ENCODE measurements at places on chromosomes 1 and 21.

DNA sequence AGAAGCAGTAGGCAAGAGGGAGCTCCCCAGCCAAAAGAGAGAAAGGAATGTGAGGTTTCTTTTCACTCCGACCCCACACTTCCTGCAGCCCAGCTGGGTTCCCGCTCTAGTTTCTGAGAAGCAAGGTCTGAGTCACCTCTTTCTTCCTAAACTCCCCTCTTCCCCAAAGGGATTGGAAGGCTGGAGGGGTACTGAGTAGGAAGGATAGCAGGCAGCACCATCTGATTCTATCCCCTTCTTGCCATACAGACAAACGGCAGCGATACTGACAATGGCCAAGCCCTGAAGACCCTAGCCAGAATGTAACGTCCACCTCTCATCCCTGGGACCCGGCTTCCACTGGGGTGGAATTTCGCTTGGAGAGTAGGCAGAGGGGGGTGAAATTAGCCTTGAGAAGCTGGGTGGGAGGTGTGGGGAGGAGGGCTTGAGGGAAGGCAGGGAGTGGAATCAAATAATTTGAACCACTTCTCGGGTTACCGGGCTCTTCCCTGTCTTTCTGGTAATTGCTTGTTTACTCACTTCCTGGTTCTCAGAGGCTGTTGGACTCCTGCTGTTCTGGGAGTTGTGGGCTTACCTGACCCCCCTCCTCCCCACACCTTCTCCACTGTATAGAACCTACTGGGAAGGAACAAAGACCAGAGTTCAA, 13.2 kb downstream of the IER5 start:
- DNase-seq = no peak

DNA sequence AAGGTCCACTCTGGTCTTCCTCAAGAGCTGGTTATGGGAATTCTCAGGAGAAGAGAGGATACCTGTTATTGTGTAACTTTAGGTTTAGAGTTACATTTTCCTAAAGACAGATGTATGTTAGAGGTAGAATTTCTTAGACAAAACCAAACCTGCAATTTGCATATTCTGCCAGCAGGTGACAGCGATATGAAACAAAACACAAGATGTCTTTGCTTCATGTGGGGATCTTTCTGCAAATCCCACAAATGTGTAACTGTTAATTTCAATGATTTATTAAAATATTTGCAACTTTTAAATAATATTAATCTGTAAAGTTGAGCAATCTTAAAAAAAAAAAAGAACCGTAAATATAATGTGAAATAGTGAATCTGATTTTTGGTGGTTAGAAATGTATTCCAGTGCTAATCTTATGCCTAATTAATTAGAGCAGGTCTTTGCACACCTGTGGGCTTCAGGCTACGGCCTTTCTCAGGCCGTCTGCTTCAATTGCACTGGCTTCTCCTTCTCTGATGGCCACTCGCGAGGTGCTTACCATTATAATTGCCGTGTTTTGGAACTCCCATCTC, 33.4 kb downstream of the FAM78B start:
- DNase-seq = no peak

GRCh38 chr1:76239470-76239918, 164.9 kb downstream of the ST6GALNAC3 start:
- DNase-seq = no peak

DNA sequence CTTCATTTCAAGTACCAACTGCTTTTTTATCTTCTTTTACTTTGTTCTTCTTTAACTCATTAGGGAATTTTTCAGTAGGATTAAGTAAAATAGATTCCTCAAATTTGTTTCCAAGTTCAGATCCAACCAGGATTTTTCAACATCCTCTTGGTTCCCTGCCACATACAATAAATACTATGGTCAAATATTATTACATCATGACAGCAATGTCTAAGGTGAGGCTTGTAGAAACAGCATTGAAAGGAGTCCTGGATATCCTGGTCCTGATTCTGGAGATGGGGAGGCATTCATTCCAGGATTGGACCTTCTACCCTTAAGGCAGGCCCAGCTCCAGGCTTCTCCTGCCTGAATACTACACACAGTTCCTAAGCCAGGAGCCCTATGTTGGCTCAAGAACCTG, 80.2 kb upstream of the F3 start:
- no peak for DNase-seq

DNA sequence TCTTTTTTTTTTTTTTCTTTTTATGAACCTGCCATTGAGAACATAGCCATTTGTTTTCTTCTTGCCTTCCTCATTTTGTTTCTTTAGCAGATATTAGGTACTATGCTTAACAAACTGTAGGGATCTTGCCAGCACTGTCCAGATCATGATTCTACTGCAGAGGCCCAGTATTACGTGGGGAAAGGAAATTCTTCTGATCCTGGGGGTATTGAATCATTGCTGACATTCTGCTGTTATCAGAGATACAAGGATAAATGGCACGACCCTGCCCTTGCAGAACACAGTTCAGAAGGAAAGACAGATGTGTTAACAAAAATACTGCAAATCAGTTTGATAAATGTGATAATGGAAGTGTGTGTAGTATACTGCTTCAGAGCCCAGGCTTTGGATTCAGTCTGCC, 56.2 kb downstream of the BTBD8 start:
- DNase-seq = no peak

DNA sequence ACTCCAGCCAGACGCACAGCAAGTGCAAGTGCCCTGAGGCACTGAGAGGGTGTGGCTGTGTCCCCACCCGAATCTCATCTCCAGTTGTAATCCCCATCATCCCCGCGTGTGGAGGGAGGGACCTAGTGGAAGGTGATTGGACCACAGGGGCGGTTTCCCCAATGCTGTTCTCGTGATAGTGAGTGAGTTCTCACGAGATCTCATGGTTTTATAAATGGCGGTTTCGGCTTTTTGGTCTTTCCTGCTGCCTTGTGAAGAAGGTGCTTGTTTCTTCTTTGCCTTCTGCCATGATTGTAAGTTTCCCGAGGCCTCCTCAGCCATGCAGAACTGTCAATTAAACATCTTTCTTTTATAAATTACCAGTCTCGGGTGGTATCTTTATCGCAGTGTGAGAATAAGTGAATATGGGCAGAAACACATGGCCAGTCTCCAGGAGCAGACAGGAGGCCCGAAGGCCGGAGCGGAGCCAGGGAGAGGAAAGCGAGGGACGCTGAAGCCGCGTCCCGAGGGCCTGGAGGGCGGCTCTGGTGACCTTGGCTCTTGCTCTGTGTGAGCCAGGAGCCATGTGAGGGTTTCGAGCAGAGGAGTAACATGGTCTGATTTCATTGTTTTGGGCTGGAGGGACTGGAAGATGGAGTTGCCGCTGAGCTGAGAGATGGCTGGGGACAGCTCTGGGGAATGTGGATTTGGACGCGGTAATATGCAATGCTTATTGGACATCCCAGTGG, 76.0 kb upstream of the C1orf174 start:
- DNase-seq = no peak

- DNase-seq = no peak
Observed at GRCh38 chr1:163656095-163656759, 334.5 kb downstream of the NUF2 start.

DNA sequence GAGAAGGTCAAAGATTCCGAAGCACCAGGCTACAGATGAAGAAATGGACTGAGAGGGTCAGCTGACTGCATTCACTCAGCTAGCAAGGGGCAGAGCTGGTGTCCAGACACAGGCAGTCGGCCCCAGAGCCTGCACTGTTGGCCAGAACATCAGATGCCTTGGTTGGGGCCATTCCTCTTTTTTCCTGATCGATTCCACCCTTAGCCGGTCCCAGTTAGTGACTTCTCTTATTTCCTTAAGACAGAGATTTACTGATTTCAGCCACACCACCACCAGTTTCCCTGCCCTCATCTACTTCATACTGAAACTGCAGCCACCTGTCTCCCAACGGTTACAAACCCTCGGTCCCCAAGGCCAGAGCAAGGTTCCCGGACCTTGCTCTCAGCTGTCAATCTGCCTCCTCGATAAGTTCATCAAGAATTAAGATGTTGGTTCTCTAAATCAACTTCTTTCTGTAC, 11.5 kb downstream of the CD58 start:
- no peak for DNase-seq

GRCh38 chr1:113930499-113931161, 1.5 kb downstream of the HIPK1 start:
- DNase-seq = peak; percentile 82

DNA sequence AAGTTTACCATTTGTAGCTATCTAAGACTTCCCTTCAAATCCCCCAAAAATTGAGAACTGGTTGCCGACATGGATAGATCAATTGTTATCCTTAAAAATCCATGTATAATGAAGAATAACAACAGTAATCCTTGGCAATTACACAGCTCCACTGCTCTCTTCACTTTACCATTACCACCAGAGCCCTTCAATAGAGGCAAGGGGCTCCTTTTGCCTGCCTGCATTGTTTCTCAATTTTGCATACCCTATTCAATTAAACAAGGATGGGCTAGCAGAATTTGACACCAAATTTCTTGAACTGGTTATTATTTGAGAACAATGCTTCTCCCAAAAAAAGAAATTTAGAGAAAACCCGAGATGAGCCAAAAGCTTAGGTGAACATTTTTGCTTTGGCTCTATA, 387.8 kb upstream of the PKN2 start:
- no peak for DNase-seq

DNA sequence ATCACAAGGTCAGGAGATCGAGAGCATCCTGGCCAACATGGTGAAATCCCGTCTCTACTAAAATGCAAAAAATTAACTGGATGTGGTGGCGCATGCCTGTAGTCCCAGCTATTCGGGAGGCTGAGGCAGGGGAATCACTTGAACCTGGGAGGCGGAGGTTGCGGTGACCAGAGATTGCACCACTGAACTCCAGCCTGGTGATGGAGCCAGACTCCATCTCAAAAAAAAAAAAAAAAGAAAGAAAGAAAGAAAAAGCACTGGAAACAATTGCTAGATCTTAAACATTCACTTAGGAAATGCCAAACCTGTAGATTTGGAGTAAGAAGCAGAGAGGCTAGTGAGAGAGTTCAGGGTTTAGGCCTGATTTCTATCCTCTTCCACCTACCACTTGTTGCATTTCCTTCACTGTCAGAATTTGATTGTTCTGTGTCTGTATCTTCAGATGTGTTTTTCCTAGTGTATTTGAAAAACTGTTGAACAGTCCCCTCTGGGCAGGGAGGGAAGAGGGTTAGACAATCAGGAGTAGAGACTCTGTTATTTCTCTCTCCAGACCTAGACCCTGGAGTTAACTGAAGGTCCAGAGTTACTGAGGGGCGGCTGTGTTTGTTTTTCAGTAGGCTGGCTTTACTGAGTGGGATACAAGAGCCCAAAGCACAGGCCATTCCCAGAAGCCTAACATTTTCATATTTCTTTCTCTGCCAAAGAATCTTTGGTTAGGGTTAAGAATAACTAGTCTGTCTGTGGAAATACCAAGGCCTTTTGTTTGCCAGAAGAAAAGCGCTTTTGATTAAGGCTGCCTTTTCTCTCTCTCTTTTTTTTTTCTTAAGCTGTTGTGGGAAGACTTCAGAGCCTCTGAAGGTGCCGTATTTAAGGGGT, 31.1 kb upstream of the MACF1 start:
- DNase-seq = no peak

DNA sequence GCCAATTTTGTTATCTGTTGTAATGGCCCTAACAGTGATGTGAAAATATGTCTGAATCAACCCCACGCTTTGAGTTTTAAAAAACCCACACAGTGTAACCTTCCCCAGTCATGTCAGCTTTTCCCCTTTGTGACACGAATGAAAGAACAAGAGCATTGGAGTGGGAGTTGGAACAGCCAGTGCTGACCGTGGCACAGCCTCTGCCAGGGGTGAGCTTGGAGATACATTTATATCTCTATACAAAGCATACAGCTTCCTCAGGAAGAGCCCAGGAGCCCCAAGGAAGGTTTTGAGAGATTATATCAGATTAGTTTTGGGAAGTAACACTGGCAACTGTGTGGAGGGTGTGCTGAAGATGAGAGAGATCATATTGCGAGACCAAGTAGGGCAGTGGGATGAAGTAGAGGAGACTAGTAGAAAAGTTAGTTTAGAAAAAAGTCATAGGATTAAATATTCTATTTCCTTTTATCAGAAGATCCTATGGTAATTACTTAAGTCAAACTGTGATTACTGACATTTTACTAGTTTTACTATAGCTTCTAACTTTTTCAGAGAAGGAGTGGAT, 15.9 kb downstream of the LRRC8B start:
- no peak for DNase-seq

DNA sequence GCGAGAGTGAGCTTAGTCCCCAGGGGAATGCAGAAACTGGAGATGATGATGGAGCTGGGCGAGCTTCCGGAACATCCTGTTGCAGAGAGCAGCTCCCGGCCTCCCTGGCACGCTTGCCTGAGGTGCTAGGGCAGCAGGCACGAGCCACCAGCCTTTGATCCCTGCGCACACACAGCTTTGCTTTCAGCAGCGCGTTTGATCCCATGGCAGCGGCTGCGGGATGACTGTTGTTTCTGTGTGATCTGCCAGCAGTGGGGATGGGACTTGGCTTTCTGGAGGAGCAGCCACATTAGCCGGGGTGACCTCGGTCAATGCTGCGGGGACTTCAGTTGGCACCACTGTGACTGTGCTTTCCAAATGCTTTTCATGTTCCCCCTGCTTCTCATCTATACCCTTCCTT, 193.2 kb downstream of the KAZN start:
- DNase-seq = no peak

GRCh38 chr1:18812453-18812939, 47.0 kb downstream of the TAS1R2 start:
- no peak for DNase-seq

DNA sequence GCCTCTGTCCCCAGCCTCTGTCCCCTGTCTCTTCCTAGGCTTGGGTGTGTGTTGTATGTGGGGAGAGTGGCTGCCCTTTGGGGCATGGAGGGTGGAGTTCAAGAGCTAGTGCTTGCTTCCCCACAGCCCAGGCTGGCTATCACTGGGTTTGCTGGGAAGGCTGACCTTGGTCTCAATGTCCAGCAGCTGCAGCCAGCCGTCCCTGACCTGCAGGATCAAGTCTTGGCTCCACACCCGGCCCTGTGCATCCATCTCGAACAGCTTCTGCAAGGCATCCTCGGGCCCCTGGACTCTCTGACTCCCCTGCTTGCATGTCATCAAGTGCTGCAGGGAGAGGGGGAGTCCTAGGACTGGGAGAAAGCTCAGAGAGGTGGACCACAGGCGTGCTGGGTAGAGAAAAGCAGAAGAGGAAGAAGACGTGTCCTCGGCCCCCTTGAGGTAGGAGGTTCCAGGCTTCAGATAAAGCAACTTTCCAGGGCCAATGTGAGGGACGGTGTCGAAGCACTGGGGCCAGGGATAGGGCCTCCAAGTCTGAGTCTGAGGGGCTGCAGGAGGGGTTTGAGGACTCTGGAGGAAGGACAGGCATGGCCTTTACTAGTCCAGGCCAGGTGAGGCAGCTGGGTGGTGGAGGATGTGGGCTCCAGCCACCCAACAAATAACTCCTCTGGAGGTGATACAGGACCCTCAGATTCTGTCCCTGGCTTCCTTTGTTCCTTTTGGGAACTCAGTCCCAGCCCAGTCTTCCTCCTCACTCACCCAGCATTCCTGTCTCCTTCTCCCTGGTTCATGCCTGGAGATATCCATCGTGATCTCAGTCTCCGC, 4.0 kb downstream of the EPS8L3 start:
- no peak for DNase-seq

GRCh38 chr1:101166583-101167120, 70.2 kb upstream of the S1PR1 start:
- DNase-seq = no peak

GRCh38 chr1:58932859-58933598, 149.2 kb upstream of the JUN start:
- no peak for DNase-seq
